Fibroblast of villous mesenchyme (primary cell): ENCODE measurements at places on chromosomes 3 and 15. TPM values are rescaled to one million over a fixed set of nuclear protein-coding genes. Genes with fewer than 3 reads are reported as not detected.

GRCh38 chr3:14092464-14092863 lies 32.2 kb downstream of the CHCHD4 start:
- DNase-seq = no peak

GRCh38 chr15:72180761-72181324 lies 16.7 kb downstream of the GRAMD2A start:
- DNase-seq = no peak

- no peak for DNase-seq
These were observed 3.7 kb downstream of the TRAK1 start for GRCh38 chr3:42094691-42095391.

- no peak for DNase-seq
These were observed 83.3 kb downstream of the MEX3B start for GRCh38 chr15:81962482-81962881.

DNA sequence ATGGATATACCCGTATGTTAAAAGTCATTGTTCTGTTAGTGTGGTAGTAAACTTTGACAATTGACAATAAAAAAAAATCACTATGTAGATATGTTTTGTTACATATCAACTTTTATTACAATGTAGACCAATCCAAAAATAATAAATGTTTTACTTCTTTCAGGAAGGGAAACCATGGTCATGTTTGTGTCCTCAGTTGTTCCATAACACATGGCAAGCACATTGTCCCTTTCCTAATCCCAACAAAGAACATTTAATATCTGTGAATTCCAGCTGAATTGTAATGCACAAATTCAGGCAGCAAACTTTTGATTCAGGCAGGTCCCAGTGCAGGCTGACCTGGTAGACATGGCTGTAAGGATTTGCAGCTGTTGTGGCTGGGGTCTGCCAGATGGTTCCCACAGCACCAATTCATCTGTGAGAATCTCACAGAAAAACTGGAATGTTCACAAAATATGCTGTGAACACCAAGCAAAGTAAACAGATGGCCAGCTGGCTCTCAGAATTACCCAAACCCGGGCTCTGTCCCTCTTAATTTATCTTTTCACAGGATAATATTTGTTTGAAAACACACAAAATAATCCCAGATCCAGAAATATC lies 1.9 kb upstream of the SPG21 start:
- peak; percentile 93 for DNase-seq

- no peak for DNase-seq
These were observed 23.5 kb downstream of the RUVBL1 start for GRCh38 chr3:128100161-128100560.

- DNase-seq = peak; percentile 58
These were observed 1101.4 kb downstream of the ROBO2 start for GRCh38 chr3:78141269-78141668.

DNA sequence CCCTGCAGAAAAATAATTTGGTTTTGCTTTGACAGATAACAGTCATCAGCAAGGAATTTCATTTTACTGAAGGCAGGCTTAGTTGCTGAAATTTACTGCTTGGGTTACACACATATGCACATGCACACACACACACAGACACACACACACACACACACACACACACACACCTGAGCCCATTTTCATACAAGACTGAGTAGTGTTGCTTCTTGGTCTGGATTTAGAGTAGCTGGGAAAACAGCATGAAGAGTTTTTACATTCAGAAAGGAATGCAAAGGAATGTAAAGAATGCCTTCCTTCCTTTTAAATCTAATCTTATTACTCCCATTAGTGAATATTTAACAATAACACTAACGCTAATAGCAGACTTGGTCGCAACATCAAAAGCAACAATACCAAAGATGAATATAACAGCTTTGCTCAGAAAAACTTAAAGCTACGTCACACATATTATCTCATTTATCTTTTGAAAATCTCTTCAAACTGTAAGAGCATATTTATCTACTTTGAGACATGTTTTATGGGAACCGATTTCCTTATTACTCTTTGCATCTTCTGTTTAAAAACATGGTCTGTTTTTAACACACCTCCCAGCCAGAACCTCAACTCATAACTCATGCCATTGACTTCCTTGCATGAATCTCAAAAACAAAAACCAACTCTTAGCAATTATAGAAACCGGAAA lies 32.5 kb downstream of the RFTN1 start:
- DNase-seq = peak; percentile 92

DNA sequence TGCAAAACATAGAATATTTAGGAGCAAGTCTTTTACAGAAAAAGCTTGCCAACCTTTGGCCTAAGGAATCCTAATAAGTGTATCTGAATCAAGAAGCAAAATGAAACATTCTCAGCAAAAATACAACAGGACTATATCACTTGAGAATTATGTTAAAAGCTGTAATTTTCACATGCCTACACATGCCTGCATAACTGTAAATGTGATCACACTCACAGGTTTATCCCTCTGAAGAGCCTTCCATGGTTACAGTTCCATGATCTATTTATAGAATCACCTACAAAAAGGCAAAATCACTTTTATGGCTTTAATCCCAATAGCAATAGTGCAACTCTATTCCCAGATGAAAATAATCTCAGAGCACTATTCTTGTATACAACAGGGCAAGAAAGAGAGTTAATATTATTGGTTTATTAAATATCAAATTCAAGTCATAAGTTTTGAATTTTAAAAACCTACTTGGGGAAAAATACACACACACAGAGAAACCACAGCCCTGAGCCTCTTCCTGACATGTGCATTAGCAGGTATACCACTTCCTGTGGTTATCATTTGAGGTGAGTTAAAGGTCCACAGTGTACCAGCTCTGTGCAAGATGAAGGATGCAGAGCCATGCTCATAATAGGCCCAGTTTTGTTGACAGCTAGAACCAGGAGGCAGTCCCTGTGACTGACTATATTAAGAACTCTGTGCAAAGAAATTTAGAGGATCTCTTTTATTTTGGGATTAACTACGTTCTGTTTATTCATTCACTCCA lies 252.5 kb upstream of the TGFBR2 start:
- DNase-seq = no peak

GRCh38 chr15:66885281-66885915 lies 180.0 kb upstream of the SMAD3 start:
- no peak for DNase-seq

DNA sequence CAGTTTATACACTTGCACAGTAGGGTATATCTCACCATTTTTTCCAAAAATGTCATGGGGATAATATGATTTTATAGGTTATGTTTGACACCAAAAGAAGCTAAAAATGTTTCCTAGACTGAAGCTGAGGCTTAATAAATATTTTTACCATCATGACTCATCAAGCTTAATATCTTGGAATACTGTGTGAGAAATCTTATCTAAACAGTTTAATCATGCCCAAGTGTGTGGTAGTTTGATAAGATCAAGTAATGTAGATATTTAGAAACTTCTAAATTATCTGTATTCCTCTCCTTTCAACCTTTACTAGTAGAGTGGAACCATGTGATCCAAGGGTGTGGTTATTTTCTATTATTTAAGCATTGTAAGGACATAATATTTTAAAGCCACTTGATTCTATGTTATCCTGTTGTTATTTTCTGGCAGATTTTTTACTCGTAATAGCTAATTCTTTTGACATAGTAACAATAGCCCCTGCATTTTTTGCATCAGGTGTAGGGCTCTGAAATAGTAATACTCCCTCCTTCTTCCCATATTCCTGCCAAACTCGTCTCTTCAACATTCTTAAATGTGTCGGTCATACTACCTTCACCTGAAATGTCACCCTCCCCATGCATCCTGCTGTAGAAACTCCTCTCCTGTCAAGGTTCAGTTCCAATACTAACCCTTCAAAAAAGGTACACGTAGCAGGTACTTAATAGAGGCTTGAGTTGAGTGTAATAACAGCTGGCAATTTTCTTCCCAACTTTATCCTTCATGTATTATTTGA lies 729.6 kb downstream of the NLGN1 start:
- DNase-seq = no peak

DNA sequence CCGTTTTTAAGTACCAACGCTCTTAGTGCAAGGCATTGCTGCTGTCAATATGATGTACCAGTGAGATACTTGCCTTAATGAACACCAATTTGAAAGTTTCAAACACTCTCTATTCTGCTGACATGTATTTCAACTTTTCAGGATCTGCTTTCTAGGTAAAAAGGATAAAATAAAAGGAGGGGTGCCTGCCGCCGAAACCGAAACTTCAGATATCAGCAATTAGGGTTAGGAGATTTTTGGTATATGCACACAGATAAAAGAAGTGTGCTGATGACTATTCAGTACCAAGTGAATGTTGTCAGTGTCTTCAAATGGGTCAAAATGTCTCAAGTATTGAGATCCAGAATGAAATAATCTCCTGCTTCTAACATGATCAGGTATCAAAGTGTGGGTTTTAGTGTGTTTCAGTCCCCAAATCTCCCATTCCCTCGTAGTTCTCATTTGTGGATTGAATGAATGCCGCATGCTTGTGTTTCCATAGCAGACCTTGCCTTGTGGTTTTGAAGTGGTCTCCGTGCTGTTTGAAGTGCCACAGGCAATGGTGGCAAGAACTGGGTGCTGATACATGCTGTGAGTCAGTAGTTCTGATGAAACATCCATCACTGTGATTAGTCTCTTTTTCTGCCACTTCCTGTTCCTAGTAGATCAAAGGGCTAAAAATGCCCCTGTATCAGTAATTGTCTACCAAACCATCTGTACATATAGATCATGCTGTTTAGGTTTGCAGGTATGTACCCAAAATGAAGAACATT lies 22.5 kb downstream of the CHST14 start:
- DNase-seq = no peak

DNA sequence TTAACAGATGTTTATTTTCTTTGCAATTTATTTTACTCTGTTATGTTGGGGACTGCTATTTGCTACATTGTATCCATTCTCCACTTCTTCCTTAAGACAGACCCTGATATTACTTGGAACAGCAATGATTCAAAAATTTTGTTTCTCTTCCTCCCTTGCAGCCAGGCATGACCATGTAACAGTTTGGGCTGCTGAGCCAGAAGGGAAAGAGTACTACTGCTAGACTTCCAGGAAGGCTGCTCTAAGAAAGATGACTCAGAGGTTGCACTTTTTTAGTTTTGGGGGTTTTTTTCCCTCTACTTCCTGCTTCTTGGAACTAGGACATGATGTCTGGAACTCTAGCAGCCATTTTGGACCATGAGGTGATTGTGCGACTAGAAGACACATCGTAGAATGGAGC lies 10.3 kb downstream of the PRR20G start:
- no peak for DNase-seq

DNA sequence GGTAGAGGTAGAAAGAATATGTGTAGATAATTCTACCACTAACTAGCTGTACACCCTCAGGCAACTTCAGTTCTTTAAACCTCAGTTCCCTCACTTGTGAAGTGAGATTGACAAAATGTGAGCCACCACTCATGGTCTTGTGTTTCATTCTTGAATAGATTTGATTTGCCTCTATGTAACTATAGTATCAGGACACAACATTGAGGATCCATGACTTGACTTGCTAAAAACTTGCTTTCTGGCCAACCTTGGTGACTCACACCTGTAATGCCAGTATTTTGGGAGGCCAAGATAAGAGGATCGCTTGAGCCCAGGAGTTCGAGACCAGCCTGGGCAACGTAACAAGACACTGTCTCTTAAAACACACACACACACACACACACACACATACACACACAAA lies 115.8 kb upstream of the FLNB start:
- no peak for DNase-seq

DNA sequence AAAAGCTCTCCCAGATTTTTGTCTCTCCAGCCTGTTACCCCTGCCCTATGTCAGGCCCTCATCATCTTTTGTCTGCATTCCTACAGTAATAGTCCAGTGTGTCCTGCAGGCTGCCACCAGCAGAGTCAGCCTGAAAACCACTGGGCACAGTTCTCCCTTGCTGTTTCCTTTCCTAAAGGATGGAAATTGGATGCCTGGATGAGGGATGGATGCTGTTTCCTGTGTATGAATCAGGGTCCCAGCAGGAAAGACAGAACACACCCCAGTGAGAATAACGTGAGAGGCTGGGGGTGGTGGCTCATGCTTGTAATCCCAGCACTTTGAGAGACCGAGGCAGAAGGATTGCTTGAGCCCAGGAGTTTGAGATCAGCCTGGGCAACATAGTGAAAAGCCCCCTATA lies 3.3 kb upstream of the SNX33 start:
- DNase-seq = no peak

DNA sequence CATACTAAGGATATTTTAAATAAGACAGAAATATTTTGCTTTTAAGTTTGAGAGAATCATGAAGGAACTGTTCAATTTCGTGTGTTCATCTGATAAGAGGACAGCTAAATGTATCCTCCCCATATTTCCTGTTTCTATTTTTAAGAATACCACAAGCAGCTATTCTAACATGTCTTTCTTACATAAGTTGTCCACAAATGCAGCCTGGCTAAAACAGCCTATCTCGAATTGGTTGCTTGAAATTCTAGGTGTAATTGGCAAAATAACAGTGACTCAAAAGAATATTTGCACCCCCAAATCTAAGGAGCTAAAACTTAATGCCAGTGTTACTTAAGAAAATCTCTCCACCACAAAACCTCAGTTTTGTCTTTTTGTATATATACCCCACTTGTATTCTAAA lies 35.0 kb downstream of the BTLA start:
- no peak for DNase-seq

DNA sequence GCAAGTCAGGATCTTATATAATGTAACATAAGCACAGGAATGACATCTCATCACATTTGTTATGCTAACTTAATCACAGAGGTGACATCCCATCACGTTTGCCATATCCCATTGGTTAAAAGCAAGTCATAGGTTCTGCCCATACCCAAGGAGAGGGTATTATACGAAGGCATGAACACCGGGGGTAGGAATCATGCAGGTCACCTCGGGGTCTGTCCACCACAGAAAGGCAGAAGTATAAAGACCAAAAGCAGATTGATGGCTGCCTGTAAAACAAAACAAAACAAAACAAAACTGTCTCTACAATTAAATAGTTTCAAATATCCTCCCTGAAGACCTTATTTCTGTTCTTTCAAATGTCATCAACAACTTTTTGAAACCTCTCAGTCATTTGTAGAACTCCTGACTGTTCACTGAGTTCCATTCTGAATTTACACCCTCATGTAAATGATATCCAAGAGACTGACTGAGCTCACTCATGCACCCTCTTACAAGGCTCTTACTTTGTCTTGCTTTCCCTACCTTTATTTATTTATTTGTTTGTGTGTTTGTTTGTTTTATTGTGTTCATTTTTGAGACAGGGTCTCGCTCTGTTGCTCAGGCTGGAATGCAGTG lies 22.7 kb upstream of the ZNF639 start:
- no peak for DNase-seq

DNA sequence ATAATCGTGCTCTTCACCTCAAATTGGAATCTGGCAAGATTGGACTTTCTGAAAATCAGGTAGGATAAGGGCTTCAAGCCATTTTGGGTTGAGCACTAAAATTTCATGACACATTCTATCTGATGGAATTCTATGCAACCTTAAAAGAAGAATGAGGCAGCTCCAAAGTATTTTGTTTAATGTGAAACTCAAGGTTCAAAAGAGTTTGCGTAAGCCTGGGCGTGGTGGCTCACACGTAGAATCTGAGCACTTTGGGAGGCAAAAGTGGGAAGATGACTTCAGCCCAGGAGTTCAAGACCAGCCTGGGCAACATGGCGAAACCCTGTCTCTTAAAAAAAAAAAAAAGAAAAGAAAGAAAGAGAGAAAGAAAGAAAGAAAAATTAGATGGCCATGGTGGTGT lies 3.6 kb upstream of the PLA1A start:
- DNase-seq = no peak

Gene PDCD10
- 79.9 and 84.1 TPM in 2 replicates for total RNA-seq

Gene ZNF80
- total RNA-seq = under 0.01 TPM in 1 of 2 replicates, not detected in the other

Gene MBD4
- 30.0 and 32.0 TPM in 2 replicates for total RNA-seq

Gene ECE2
- not detected in 2 replicates for total RNA-seq

Gene CCR1
- total RNA-seq = under 0.01 and 0.32 TPM in 2 replicates

Gene ITIH1
- not detected in 2 replicates for total RNA-seq
